ENCODE measurements at places on chromosomes 2 and 18.

- DNase-seq: no peak
These were observed 146.8 kb upstream of the KCNJ3 start for GRCh38 chr2:154551649-154552048.

- peak; percentile 47 for DNase-seq
These were observed 1.1 kb upstream of the PGAP1 start for GRCh38 chr2:196927376-196928225.

DNA sequence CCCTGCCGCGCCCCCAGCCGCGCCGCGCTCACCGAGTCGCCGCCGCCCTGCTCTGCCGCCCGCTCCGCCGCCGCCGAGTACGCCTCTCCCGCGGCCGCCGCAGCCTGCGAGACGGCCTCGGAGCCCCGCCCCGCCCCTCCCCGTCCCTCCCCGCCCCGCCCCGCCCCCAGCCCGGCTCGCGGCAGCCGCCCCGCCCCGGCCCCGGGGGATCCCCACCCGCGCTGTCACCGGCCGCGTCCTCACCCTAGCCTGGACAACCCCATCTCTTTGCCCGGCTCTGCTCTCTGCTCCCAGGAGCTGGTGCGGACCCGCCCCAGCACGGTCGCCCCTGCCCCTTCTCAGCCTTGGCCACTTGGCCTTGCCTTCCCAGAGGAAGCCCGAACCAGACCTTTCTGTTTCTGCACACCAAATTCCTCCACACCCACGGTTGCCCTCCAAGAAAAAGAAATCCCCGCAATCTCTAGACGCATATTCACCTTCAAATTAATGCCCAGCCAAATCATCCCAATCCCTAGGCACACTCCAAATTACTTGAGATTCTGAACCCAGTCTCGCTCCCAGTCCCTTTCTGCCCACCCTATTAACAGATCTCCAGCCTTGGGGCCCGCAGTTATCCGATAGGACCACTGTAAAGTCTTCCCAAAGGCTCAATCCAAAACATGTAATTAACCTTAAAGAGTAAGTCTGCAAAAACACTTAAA lies at the start of gene CYRIA:
CYRIA (minus strand) TSS at position 87 of the 701 bp plus-strand sequence. CDS start 77,715 bp downstream, outside the sequence.
- DNase-seq: no peak

DNA sequence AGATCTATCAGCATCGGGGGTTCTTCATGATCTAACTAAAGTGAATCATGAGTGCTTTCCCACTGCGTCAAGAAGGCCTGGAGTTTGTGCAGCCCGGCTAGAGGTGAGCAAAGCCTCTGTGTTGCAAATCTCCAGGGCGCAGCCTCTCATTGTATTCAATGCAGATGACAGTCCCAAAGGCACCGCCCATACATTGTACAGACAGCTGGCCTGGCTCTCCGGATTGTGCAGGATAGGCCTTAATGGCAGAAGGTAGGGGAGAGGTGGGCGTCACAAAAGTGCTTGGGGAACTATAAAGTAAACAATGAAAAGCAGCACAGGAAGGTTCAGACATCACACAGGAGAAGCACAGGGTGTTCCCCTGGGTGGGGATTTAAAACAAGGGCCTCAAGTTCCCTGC lies 907 bp upstream of the GYPC start:
- no peak for DNase-seq

GRCh38 chr2:233259730-233260129 lies 8.3 kb downstream of the ATG16L1 start:
- DNase-seq: no peak

GRCh38 chr2:62852254-62852653 lies 146.7 kb downstream of the EHBP1 start:
- no peak for DNase-seq

GRCh38 chr2:208620487-208620978 lies 213.9 kb downstream of the PTH2R start:
- DNase-seq: no peak

GRCh38 chr18:33744032-33744697 lies 166.1 kb downstream of the ASXL3 start:
- no peak for DNase-seq

Measured in T-helper 2 cell (primary cell).